ENCODE measurements at places on chromosomes 1 and 21.
A peak's percentile ranks its signal among the peaks of the same experiment; 100 is the strongest.

GRCh38 chr1:211591980-211592493 is 13.1 kb upstream of the SLC30A1 start:
- no peak for DNase-seq

- no peak for DNase-seq
Observed at GRCh38 chr1:6785728-6786505, 663 bp downstream of the CAMTA1 start.

GRCh38 chr1:65179148-65179547 is 31.1 kb downstream of the AK4 start:
- DNase-seq: no peak

GRCh38 chr1:164608651-164609057 is 49.7 kb downstream of the PBX1 start:
- DNase-seq: no peak

GRCh38 chr1:156126630-156127534 is 12.4 kb downstream of the LMNA start:
- DNase-seq: peak; percentile 95

GRCh38 chr1:175683491-175684298 is 59.7 kb downstream of the TNR start:
- no peak for DNase-seq

GRCh38 chr1:99198393-99198792 is 65.9 kb upstream of the PLPPR4 start:
- DNase-seq: no peak

DNA sequence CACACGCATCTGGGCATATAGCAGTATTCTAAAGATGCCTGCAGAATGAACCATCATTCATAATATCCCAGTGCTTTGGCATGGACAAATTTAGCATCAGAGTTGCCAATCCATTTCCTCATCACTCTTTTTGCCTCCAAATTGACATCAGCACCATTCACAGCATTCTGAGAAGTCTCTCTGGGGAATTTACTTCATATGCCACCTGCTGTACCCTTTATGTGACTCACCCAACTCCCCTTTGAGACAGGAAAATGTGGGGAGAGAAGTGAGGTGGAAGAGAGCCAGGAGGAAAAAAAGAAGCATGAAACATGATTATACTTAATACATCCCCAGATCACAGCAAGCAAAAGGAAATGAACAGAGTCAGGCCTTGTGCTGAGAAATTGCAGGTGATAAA is 37.4 kb downstream of the RAB3B start:
- DNase-seq: no peak

DNA sequence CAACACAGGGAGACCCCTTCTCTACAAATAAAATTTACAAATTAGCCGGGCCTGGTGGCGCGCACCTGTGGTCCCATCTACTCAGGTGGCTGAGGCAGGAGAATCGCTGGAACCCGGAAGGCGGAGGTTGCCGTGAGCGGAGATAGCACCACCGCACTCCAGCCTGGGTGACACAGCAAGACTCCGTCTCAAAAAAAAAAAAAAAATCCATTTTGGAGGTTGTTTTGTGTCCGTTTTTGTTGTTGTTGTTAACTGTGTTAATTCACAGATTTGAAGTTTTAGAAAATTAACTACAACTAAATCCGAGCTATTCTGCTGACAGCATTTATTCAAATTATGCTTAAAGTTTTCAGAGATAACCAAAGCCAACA is 618 bp downstream of the CLCC1 start:
- no peak for DNase-seq

DNA sequence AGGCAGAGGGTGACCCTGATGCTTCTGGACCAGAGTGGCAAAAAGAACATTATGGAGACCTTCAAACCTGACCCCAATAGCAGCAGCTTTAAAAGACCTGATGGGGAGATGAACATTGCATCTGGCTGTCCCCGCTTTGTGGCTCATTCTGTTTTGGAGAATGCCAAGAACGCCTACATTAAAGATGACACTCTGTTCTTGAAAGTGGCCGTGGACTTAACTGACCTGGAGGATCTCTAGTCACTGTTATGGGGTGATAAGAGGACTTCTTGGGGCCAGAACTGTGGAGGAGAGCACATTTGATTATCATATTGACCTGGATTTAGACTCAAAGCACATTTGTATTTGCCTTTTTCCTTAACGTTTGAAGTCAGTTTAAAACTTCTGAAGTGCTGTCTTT is 45.8 kb downstream of the TRAF5 start:
- DNase-seq: no peak
